ENCODE measurements at places on chromosomes 7 and 10. TPM values are rescaled to one million over a fixed set of nuclear protein-coding genes. Genes with fewer than 3 reads are reported as not detected.

- DNase-seq, result no peak
These were observed 1171.7 kb upstream of the LRRTM3 start for GRCh38 chr10:65754112-65754511.

Gene IKZF1
- 3.2 TPM for total RNA-seq

GRCh38 chr7:148738737-148739535, 40.2 kb downstream of the CUL1 start:
- no peak for DNase-seq

GRCh38 chr7:138243430-138243829, 167.2 kb downstream of the AKR1D1 start:
- DNase-seq, result no peak

DNA sequence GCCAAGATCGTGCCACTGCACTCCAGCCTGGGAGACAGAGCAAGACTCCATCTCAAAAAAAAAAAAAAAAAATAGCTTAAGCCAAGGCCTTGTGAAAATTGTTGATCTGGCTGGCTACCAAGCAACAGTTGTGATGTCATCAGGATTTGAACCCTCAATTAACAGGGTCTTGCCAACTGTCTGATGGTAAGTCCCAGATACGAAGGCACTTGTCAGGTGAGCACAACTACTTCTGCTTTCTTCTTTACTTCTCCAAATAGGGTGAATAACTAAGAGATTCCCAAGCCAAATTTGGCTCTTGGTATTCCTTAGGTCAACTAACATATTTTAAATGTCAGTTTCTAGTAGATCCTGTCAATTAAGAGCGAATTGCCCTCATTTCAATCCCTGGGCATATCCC, 47.4 kb downstream of the ANKRD61 start:
- DNase-seq, result no peak

GRCh38 chr10:117689566-117689965, 147.0 kb downstream of the EMX2 start:
- DNase-seq, result no peak

DNA sequence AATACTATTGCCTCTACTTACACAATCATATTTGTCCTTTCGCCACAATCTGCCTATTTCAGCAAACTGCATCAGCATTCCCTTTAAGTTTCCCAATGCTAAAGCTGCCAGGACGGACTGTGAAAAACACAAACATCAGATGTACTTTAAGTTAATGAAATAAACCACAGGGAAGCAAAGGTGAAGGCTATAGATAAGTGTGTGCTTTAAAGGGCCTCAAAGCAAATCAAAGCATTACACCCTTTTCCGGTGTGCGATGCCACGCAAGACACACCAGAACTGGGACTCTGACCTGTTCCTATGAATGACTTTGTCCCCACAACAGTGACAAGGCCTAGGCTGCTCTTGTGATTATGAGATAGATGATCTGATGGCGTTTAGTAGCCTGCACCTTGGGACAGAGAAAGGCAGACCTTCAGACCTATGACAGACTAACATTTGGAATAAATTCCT, 23.4 kb downstream of the SLC26A3 start:
- DNase-seq, result no peak

GRCh38 chr7:10662982-10663884, 310.4 kb upstream of the PHF14 start:
- DNase-seq, result no peak

Gene TMEM140
- total RNA-seq, result 39.8 TPM

Gene TIMM23
- total RNA-seq, result 119 TPM

Gene PLCE1
- 2.1 TPM for total RNA-seq

DNA sequence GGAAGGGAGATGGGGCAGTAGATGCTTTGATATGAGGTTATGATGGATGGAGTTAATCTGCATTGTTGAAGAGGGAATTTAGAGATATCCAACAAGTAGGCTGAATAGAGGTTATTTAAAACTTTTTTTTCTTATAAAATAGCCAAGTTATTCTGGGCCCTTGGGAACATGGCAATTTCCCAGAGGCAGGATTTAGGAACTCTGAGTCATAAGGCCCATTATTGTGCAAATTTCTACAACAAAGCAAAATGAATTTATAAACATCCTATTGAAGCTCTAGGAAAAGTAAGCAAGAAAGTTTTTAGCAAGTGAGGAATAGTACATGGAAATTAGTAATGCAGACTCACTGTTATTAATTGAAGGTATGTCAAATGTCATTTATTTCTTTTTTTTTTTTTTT, 160.9 kb upstream of the NPY start:
- DNase-seq, result no peak

Gene SFXN3
- 44.7 TPM for total RNA-seq

Gene ZNF786
- 13.0 TPM for total RNA-seq

DNA sequence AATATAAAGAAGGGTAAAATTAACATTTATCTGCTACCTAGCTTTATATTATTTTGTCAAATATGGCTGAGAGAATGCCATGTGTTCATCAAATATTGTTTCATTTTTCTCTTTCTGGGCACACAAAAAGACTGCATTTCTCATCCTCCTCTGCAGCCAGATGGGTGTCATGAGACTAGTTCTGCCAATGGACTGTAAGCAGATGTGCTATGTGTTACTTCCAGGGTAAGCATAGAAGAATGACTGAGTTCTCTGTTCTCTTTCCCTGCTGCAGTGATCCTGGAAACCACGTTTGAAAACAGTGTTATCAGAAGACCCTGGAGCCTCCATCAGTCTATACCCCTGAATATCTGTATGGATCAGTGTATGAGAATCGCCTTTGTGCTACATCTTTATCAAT, 24.1 kb upstream of the SLK start:
- no peak for DNase-seq

Gene DNMBP
- 10.1 TPM for total RNA-seq

Gene TEX36
- not detected for total RNA-seq

DNA sequence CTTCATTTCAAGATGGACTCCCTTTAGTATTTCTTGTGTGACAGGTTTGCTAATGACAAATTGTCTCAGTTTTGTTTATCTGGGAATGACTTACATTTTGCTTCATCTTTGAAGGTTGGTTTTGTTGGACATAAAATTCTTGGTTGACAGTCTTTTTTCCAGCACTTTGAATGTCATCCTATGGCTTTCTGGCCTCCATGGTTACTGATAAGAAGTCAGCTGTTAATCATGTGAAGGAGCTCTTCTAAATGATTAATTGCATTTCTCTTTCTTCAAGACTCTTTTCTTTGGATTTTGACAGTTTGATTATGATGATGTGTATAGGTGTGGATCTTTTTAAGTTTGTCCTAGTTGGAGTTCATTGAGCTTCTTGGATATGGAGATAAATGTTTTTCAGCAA, 26.9 kb upstream of the HHEX start:
- no peak for DNase-seq

GRCh38 chr7:74306730-74307469, 17.7 kb downstream of the CLIP2 start:
- peak; percentile 82 for DNase-seq

DNA sequence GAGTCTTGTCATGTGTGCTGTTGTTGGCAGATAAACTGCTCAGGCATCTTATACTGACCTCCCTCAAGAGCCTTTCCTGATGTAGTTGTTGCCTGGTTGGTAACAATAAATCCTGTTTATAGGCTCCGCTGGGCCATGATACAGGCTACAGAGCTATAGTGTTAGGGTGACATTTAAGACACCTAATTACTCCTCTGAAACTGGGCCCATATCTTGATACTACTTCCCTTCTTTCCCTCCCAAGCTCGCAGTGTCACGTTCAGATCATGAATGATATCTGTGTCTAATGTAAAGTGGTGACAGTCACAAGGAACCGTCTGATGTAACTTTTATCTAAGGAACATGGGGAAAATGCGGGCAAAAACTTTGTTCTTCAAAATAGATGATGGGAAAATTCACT, 35.4 kb downstream of the CROT start:
- no peak for DNase-seq

- DNase-seq, result no peak
These were observed 147.0 kb upstream of the FAM20C start for GRCh38 chr7:45106-46090.

Data from adrenal gland (tissue), 19 donors.